ENCODE measurements at places on chromosomes 2 and 18. TPM values are rescaled to one million over a fixed set of nuclear protein-coding genes. Genes with fewer than 3 reads are reported as not detected.

C18orf54 gene
- total RNA-seq = 3.6 TPM

AP1S3 gene
- 25.2 TPM for total RNA-seq

RAB27B gene
- 20.1 TPM for total RNA-seq

PLB1 gene
- total RNA-seq = 1.3 TPM

CAPN14 gene
- total RNA-seq = not detected

EPB41L3 gene
- total RNA-seq = 0.82 TPM

AQP12B gene
- not detected for total RNA-seq

ITPRIPL1 gene
- not detected for total RNA-seq

AGXT gene
- total RNA-seq = not detected

AOX1 gene
- total RNA-seq = 2.9 TPM

EDAR gene
- total RNA-seq = not detected

LRP2 gene
- total RNA-seq = under 0.01 TPM

ZNF397 gene
- 2.9 TPM for total RNA-seq

ANKRD36 gene
- total RNA-seq = 5.3 TPM

CYS1 gene
- 0.99 TPM for total RNA-seq

LCT gene
- total RNA-seq = 0.05 TPM

UGT1A10 gene
- 0.26 TPM for total RNA-seq

HOXD1 gene
- 0.20 TPM for total RNA-seq

NFU1 gene
- total RNA-seq = 45.6 TPM

SNTG2 gene
- not detected for total RNA-seq

ABCB11 gene
- total RNA-seq = not detected

Measured in A549 treated with CpdA at 1 μM for 4 hours (cell line).